ENCODE measurements at places on chromosomes 2 and 18. TPM values are rescaled to one million over a fixed set of nuclear protein-coding genes. Genes with fewer than 3 reads are reported as not detected.

Gene FBLN7
- 3.2 TPM for total RNA-seq

Gene ANKRD30B
- 2.7 TPM for total RNA-seq

Gene SERPINB4
- not detected for total RNA-seq

Gene TFCP2L1
- total RNA-seq, result under 0.01 TPM

Gene EN1
- total RNA-seq, result 0.63 TPM

Gene COL5A2
- 671 TPM for total RNA-seq

Gene LRRC30
- total RNA-seq, result not detected
